ENCODE measurements at places on chromosomes 2 and 18. TPM values are rescaled to one million over a fixed set of nuclear protein-coding genes. Genes with fewer than 3 reads are reported as not detected.
A peak's percentile ranks its signal among the peaks of the same experiment; 100 is the strongest.

GRCh38 chr18:37553633-37554398 lies 11.8 kb downstream of the CELF4 start:
- no peak for DNase-seq

GRCh38 chr18:48975817-48976649 lies 25.3 kb upstream of the SMAD7 start:
- DNase-seq, result peak; percentile 44

- no peak for DNase-seq
Measured at GRCh38 chr2:47735136-47735869, 47.6 kb upstream of the MSH6 start.

- no peak for DNase-seq
Measured at GRCh38 chr2:238652053-238652770, 195.7 kb upstream of the TWIST2 start.

DNA sequence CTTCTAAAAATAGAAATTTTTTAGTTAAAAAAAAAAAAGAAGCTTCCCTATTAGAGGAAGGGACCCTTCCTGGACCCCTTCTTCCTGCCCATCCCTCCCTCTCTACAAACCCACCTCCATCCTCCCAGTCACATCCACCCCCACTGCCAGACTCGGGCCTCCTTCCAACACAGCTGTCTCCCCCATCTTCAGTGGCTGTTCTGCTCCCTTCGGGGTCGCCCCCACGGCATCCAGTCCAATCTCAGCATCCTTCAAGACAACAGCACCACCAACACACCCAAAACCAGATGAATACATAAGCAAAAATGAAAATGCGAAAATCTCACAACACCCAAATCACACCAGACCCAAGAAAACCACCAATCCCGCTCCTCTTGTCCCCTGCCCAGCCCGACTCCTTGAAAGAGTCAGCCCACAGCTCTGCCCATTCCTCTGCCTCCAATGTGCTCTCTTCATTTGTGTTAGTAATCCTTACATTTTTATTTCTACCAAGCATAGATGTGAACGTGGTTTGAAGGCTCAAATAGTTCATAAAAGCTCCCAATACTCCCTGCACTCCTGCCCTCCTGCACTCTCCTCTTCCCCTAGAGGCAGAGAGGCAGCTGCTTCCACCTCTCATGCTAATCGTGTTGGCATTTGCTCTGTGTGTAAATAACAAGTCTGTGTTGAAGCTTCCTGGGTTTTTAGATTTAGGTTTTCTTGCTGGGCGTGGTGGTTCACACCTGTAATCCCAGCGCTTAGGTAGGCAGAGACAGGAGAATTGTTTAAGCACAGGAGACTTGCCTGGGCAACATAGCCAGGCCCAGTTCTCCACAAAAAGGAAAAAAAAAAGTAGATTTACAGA lies 37.0 kb downstream of the MAL start:
- no peak for DNase-seq

DNA sequence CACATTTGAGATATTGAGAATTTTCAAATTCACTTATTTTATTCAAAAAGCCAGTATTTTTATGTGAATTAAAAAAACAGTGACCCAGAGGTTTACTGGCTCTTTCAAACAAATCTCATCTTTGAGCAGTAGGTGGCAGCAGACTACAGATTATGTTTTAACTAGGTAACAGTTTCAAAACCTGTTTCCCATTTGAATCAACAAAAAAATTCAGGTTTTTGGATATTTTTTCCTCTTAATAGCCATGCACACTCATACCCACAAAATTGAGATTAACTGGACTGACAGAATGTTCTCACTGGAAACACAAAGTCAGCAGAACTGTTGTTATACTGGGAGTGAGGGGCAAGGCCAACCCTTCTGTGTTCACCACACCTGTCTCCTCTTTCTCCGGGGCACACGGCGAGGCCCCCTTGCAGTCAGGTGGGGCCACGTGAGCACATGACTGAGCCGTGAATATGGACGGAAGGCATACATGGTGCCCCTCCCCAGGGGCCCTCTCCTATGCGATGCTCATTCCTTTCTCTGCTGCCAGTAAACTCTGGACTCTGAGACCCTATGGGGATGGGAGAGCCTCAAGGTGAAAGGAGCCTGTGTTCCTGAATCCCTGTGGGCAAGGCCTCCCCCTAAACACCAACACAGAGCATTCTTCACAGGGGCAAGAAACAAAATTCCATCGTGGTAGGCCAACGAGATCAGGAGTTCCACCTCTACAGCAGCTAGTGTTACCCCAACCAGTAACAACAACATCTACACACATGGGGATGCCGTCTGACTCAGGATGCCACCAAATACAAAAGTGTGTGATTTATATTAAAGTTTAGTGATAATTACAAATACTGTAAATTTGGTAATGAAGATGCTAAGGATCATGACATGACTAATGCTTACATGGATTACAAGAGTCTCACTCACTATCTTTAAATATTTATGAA lies 80.4 kb downstream of the LPIN2 start:
- DNase-seq, result no peak

DNA sequence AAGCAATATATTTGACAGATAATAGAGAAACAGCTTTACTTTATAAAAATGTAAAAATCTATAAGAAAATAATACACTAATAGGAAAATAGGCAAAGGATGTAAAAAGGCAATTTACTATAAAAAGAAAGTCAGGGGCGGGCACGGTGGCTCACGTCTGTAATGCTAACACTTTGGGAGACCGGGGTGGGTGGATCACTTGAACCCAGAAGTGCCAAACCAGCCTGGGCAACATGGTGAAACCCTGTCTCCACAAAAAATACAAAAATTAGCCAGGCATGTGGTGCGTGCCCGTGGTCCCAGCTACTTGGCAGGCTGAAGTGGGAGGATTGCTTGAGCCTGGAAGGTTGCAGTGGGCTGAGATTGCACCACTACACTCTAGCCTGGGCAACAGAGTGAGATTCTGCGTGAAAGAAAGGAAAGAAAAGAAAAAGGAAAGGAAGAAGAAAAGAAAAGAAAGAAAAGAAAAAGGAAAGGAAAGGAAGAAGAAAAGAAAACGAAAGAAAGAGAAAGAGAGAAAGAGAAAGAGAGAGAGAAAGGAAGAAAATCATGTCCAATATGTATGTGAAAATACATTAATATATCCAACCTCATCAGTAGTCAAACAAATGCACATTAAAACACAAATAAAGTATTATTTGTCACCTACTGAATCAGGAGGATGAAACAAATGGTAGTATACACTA lies 65.1 kb downstream of the ADD2 start:
- DNase-seq, result no peak

DNA sequence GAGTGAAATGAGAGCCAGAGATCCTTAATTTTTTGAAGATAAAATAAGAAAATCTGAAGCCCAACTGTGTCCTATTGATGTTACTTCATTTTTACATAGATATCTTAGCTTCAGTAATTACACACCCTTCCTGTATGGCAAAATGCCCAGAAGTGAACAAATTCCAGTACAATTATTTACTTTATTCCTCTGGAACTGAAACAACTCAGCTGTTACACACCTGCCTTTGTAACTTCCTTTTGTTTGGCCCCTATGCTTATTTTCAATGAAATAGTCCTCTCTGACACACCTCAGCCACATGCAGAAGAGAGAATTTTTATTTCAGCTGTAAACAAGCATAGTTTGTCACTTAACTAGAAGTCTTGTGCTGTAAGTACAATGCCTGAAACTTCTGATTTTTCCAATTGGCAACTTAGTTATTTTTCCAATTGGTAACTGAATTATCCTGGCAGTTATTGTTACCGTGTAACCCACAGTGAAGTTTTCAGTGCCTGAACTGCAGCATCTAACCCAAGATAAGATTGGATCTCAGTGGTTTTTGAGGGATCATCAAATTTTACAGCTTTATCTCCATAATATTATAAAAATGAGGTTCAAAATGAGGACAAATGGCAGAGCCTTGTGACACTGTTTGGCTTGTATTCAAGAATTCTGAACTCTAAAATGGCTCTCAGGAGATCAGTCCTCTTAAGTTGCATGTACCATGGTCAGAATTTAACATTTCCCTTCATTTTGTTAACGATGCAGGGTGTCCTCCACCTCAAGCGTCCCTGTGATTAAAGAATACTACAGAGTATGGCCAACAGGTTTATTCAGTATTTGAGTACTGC lies 82.6 kb downstream of the PKP4 start:
- no peak for DNase-seq

GRCh38 chr2:56008661-56009431 lies 85.3 kb upstream of the EFEMP1 start:
- DNase-seq, result no peak

GRCh38 chr2:71802556-71802955 lies 345.1 kb downstream of the CYP26B1 start:
- DNase-seq, result no peak

GRCh38 chr2:62440281-62440946 lies 65.6 kb downstream of the TMEM17 start:
- no peak for DNase-seq

GRCh38 chr18:2240311-2240705 lies 331.0 kb downstream of the METTL4 start:
- no peak for DNase-seq

- DNase-seq, result no peak
Measured at GRCh38 chr2:103986001-103986400, 867.9 kb upstream of the POU3F3 start.

GRCh38 chr18:26133652-26134051 lies at the start of gene PSMA8:
Gene PSMA8 (plus strand): TSS chr18:26133869. CDS start chr18:26133966, 97 bp downstream.
- peak; percentile 22 for DNase-seq

DNA sequence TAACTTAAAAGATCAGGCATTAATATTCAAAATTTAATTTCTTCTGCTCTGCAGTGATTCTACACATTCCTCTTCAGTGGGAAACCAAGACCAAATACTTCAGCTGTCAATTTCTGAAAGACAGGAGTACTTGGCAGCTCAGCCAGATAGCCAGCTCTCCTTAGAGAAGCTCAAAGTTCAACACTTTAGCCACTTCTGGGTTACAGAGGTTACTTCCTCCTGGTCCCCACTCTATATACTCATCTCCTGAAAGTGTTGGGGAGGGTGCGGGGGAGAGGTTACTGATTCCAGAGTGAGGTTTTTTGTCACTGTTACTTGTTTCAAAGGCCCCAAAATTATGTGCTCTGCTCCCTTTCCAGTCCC lies 4.1 kb downstream of the CYTIP start:
- DNase-seq, result no peak

- peak; percentile 18 for DNase-seq
Measured at GRCh38 chr2:85994421-85994777, 105.6 kb upstream of the ST3GAL5 start.

GRCh38 chr18:12838178-12838634 lies 45.8 kb downstream of the PTPN2 start:
- no peak for DNase-seq

GRCh38 chr2:222722327-222722946 lies 51.0 kb downstream of the MOGAT1 start:
- DNase-seq, result no peak

The EPB41L3 gene
- 0.73 TPM for total RNA-seq

The TAF4B gene
- 13.4 TPM for total RNA-seq

The DIS3L2 gene
- total RNA-seq, result 59.9 TPM

The TFCP2L1 gene
- 0.05 TPM for total RNA-seq

The FRZB gene
- total RNA-seq, result not detected

The KCNG2 gene
- not detected for total RNA-seq

The CIB4 gene
- total RNA-seq, result not detected

The EML6 gene
- 25.3 TPM for total RNA-seq

Data from activated B cell treated with CpG ODN at 0.5 μM for 24 hours (primary cell).